ENCODE measurements at places on chromosomes 5 and 9.

DNA sequence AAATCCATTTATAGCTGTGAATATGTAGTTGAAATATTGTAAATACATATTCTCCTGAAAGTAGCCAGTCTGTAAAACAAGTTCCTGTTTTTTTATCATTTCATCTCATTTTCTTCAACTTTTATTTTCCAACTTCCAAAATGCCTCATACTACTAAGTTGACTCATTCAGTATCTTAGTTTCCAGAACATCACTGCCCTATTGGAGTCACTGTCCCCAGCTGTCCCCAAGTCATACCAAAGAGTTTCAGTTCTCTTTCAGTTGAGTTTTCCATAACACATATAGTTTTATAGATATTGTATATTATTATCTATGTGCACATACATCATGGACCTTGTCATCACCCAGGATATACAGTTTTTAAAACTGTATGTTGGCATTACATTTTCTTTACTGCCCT, 261.7 kb downstream of the CDH12 start:
- no peak for DNase-seq

GRCh38 chr5:66633754-66634153, 37.6 kb downstream of the MAST4 start:
- peak; percentile 47 for DNase-seq

GRCh38 chr9:89593727-89594427, 10.9 kb upstream of the GADD45G start:
- no peak for DNase-seq

- DNase-seq = peak; percentile 41
Observed at GRCh38 chr5:119926301-119926700, 296.9 kb downstream of the FAM170A start.

DNA sequence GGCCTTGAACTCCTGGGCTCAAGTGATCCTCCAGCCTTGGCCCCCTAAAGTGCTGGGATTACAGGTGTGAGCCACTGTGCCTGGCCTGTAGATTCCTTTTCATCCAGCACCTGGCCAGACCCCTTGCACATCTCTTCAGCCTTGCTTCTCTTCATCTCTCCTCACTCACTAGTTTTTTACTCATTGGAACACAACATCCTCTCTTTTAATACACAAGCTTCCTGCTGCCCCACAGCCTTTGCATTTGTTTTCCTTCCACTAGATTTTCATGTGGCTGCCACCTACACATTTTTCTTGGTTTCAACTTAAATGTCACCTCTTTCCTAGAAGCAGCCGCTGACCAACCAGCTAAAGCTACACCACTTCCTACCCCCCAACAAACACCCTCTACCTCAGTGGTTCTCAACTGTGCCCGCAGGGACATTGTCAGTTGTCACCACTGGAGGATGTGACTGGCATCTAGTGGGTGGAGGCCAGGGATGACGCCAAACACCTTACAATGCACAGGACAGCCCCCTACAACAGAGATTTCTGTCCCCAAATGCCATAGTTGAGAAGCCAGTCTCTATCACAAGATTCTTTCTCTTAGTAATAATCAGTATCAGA, 33.7 kb downstream of the HAVCR1 start:
- DNase-seq = no peak

DNA sequence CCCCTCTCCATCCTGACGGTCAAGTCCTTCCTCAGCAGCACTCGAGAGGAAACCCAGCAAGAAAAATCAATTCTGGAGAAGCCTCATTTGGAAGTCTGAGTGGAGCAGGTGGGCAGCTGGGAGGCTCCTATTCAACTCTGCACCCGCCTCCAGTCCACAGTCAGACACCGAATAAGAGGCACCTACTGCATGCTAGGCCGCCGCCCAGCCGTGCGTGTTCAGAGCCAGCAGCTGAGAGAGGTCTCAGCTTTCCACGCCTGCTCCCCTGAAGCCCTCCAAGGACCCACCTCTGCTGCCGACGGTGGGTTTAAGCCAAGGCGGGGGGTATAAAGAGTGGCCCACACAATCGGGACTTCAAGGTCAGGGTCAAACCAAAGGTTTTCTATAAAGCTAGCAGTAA, 41.9 kb downstream of the VAV2 start:
- DNase-seq = no peak

- DNase-seq = no peak
Observed at GRCh38 chr9:89139455-89139854, 39.2 kb downstream of the SHC3 start.

DNA sequence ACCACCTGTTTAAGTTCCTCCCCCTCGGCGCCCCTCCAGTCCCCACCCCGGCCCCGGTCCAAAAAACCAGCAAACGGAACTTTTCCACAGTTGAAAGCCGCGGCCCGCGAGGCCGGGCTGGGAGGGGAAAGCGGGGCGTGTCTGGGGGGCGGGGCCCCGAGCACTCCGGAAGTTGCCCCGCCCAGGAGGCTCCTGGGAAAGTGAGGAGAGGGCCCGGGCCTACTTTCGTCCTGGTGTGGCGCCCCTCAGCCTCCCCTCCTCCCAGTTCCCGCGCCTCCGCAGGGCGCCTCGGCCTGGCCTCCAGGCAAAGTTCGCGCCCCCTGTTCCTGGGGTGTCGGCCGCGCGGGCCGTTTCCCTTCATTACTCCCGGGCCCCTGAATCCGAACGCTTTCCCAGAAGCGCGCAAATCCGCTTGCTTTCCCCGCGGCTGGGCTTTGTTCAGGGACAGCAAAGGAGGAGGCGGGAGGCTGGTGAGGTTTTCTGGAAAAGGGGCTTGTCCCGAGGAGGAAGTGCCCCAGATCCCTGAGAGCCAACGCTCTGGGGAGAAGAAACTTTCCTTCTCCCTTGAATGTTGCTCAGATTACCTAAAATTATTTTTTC, 4.5 kb upstream of the DMRT3 start:
- no peak for DNase-seq

- no peak for DNase-seq
Observed at GRCh38 chr9:35366627-35367026, 123.3 kb upstream of the RUSC2 start.

GRCh38 chr5:135831851-135832555, 2.5 kb upstream of the SLC25A48 start:
- DNase-seq = no peak

DNA sequence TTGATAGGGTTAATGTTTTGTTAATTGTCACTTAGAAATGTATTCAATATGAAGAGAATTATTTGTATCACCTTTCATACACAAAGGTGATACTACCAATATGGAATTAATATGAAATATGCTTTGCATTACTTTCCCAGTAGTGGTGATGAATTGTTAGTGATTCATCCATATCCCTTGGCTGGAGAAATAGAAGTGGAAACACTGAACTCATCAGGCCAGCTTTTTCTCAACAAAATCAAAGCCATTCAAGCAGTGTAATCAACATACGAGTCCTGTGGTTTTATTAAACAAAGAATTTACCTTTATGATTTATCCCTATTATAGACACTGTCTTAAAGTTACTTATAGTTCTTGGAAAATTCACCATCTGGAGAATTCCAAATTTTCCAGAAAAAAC, 264.0 kb upstream of the MEF2C start:
- DNase-seq = no peak

- no peak for DNase-seq
Observed at GRCh38 chr5:73796164-73797131, 170.5 kb downstream of the ARHGEF28 start.

DNA sequence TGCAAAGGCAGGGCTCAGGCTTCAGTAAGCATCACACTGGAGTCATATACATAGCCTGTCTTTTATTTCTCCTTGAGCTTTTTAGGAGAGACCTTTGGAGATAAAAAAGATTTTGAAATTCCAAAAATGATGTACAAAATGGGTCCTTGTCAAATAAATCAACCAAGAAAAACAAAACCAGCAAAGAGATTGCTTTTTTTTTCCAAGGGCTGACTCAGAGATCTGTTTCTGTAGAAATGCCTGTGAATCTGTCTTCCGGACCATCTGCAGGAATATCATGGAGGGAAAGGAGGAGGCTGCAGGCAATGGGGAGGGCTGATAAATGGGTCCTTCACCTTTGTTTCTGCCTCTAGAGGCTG, 77.4 kb downstream of the SLIT3 start:
- no peak for DNase-seq

GRCh38 chr5:68932830-68933434, 160.9 kb upstream of the SLC30A5 start:
- peak; percentile 23 for DNase-seq

DNA sequence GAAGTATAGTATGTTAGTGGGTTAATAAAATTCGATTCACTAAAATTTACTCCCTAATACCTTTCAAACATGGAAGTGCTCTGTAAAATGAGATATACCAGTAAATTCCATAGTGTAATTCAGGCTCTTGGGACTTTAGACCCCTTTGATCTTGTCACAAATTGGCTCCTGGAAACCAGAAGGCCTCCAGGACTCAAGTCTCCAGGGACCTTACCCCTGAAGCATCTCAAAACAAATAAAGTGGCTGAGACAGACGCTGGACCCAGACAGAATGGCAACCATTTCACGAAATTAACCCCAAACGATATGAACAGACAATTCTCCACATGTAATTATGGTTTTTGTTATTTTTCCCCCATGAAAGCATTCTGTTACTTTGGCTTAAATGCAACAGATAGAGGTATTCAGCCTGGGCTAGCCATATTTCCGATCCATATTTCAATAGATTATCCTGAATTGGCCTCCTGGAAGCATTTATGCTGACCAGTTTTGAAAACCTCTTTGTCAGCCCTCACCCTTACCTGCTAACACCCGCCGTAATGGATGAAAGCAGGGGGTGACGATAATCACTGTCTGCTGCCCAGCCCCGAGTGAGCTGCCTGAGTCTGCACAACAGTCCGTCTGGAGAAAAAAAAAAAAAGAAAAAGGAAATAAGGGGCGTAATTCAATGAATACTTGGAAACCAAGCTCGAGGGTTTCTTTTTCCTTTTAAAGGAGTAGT, 34.1 kb upstream of the EFNA5 start:
- DNase-seq = no peak

- DNase-seq = no peak
Observed at GRCh38 chr9:95876138-95876444, 600 bp downstream of the ERCC6L2 start.

DNA sequence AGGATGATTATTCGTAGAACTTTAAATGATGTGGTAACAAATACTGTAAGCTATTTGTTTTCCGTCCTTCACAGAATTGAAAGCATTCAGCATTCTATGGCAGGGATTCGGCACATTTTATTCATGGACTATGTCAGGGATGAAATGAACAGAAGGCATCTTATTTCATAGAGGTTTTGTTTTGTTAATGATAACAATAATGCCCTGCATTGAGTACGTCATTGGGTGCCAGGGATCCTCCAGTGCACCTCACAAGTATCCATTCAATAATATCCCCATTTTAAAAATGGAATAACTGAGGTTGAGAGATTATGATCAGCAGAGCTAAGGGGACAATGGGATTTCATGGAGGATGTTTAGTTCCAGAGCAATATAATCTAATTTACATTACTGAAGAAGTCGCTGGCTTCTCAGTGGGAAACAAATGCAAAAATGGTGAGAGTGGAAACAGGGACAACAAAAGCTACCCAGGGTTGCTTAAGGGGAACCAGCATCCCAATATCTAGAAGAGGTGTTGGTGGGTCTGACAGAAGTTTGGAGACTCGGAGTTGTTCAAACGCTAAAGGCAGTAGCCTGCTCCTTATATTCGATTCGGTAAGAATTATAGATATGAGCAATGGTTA, 985.7 kb upstream of the WWC1 start:
- no peak for DNase-seq

GRCh38 chr5:23025629-23026233, 172.6 kb upstream of the CDH12 start:
- DNase-seq = no peak

GRCh38 chr9:126499005-126499910, 114.5 kb upstream of the LMX1B start:
- no peak for DNase-seq

DNA sequence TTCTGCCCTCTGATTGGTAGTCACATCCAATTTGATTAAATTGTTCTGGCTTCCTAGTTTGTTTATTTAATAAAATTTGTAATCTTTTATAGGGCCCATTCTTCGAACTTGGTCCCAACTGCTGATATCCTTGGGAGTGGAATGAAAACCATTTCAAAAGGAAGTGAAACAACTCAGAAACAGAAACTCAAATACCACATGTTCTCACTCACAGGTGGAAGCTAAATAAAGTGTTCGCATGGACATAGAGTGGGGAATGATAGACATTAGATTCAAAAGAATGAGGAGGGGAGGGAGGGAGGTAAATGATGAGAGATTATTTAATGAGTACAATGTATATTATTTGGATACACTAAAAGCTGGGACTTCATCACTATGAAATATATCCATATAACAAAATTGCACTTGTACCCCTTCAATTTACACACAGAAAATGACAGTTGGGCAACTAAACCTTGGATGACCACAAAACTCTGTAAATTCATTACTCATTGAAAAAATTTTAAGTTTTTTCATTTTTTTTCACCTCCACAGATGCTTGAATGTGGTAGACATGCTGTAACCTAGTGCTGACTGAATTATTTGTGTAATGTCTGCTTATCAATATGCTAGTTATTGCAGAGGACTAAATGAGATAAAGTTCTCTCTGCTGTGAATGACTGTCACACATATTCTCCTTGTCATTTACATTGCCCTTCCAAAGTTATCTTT, 16.0 kb downstream of the ATP10B start:
- DNase-seq = no peak

DNA sequence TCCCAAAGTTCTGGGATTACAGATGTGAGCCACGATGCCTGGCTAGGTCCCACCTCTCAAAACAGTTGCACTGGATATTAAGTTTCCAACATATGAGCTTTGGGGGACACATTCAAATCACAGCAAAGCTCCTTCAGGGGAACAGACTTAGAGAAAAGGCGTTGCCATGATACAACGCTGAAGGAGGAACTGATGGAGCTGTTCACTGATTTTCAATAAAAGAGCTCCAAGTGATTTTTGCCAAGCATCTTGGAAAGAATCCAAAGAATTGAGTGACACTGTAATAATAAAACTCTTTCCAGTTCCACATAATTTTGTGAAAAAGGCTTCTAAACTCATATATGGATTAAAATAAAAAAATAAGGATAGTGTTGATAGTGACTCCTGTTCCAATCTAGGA, 72.5 kb downstream of the CSNK1A1 start:
- DNase-seq = no peak

GRCh38 chr5:179411161-179411841, 66.0 kb upstream of the ADAMTS2 start:
- no peak for DNase-seq

GRCh38 chr9:88691811-88692210, 156.8 kb downstream of the NXNL2 start:
- DNase-seq = no peak

DNA sequence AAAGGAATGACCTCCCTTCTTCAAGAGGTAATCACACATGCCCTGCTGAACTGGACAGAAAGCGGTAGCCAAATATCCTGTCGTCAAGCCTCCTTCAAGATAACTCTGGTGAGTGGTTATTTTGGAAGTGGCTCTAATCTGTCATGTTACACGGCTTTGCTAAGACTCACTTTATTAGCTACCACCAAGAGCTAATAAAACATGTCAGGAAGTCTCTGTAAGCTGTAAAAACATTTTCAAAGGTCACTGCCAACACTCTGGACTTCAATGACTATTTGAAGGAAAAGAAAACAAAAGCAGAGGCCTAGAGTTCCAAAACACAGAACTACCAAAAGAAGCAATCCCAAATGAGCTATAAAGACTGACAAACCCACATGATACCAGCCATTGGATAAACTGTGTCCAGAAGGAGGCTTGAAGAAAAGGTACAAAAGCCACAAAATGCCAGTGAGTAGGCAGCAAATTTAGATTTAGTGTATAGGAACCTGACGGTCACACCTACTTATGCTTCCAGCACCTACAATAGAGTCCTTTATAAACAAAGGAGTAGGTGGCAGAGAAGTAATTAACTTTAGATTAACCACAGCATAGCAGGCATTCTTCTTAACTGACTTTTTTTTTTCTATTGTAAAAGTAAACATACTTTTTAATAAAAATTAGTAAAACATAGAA, 97.3 kb upstream of the EQTN start:
- DNase-seq = peak; percentile 72
